ENCODE measurements at places on chromosomes 16 and 17.

GRCh38 chr17:60744355-60744966, 66.8 kb downstream of the BCAS3 start:
- DNase-seq = no peak

- no peak for DNase-seq
These were observed 170.0 kb downstream of the ENGASE start for GRCh38 chr17:79244665-79245064.

DNA sequence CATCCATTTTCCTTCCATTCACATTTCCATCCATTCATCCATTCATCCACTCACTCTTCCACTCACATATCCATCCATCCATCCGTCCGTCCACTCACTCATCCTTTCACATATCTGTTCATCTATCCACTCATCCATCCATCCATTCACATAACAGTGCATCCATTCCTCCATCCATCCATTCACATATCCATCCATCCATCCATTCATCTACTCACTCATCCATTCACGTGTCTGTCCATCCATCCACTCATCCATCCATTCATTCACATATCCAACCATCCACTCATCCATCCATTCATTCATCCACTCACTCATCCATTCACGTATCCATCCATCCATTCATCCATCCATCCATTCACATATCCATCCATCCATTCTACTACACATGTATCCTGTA, 42.6 kb downstream of the SCNN1G start:
- no peak for DNase-seq

DNA sequence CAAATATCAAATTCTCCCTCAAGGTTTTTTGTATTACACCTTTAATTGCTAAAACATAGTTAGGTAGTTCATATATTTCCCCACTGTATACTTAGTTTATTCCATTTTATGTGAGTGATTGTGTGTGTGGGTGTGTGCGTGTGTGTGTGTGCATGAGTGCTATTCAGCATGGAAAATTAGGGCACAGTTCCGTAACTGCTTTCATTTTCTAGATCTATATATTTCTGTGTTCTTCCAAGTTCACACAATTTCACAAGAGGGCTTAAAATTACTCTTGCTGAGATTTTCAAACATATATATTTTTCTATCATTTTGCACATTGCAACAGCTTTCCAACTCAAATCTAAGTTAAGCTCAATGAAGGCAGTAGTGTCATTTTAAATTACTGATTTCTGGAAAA, 782.9 kb upstream of the SOX9 start:
- no peak for DNase-seq

DNA sequence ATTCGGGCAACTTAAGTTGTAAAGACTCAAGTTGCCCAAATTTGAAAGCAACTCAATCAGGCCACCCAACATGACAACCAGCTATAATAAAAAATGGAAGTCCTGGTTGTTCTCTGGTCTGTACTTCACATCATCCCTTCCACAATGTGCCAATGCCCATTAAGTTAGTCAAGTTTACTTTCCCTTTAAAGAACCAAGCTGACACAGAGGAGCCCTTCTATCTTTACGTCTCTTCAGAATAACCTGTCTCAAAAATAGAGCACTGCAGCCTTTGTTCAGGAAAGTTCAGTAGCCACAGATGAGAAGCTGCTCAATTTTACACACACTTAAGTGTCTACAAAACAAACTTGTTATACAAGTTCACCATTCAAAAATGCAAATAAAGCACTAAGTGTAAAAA, 75.1 kb upstream of the C17orf78 start:
- DNase-seq = no peak

DNA sequence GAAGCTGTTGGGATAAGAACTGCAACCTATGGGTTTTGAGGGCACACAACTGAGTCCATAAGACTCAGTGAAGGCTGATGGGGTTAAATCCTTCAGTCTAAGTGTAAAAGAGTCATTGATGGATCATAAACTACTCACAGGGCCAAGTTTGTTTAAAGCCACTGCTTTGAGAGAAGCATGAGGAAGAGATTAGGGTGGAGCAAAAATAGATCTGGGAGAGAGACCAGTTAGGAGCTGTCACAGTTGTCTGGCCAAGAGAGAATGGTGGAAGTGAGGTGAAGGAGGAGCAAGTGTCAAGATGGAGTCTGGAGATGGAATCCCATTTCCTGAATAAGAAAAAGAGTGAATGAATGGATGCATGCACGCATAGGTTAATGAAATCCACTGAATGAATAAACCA, 379.1 kb upstream of the CDH11 start:
- no peak for DNase-seq

- DNase-seq = no peak
These were observed 34.5 kb downstream of the FAM222B start for GRCh38 chr17:28807925-28808634.

DNA sequence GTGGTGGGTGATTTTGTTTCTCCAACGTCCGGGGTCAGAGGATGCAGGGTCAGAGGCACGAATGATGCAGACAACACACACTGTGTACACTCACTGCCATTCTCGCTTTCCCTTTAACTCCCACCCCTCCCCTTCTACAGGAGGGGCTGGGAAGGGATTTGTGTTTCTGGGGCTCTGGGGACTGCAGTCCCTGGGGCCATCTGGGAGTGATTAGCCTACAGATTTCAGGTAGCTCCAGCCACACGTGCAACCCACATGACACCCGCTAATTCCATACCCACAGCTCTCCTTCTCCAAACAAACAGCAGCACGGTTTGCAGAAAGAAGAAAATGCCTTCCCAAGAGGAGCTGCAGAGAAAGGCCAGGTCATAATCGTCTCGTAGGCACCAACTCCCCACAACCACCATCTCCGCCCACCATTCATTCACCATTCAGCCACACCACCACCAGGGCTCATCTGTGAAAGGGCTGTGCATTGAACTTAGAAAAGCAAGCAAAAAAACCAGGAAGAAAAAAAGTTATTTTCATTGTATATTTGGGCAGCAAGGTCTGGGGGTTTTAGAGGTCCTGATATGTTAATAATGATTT, 9.4 kb upstream of the SOX9 start:
- no peak for DNase-seq

GRCh38 chr17:61495161-61495857, 43.1 kb downstream of the TBX4 start:
- no peak for DNase-seq

DNA sequence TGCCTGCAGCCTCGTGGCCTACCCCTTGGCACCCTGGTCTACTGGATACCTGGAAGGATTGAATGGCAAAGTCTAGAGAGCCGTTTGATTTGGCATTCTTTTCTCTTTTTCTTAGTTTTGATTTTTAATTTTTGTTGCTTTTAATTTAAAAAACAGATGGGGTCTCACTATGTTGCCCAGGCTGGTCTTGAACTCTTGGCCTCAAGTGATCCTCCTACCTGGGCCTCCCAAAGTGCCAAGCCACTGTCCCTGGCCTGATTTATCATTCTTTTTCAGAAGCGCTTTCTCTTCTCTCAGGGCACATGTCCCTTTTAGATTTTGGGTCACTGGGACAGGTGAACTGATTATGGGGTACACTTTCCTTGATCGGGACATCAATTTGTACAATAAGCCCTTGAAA, 10.8 kb downstream of the ZC3H18 start:
- no peak for DNase-seq

DNA sequence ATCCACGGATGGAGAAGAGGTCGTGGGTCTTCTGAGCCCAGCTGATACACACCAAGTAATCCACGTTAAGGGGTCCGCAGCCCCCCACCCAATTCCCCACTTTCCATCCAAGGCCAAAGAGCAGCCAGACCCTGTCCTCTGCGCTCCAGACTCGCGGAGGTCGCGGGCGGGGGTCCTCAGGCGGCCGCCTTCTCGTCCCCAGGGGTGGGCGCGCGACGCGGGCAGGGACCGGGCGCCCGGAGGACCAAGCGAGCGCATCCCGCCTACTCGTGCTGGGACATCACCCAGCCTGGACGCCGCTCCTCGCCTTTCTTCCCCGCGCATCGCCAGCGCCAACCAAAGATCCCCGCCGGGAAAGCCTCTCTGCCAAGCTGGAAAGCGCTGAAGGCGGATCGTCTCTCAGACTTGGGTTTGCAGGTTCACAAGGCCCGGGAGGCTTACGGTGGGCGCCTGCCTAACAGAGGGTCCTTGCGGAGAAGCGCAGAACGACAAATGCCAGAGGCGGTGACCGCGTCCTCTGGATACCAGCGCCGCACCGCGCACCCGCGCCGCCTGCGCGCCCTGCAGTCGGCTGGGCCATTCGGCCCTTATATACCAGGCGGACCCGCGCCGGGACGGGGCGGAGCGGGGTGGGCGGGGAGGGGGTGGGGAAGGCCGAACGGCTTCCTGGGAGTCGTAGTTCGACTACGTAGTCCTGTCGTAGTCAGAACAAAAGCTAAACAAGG, 471.6 kb downstream of the SOX9 start:
- DNase-seq = peak; percentile 52

- peak; percentile 52 for DNase-seq
These were observed 260.0 kb downstream of the HAPSTR1 start for GRCh38 chr16:9351440-9351839.

DNA sequence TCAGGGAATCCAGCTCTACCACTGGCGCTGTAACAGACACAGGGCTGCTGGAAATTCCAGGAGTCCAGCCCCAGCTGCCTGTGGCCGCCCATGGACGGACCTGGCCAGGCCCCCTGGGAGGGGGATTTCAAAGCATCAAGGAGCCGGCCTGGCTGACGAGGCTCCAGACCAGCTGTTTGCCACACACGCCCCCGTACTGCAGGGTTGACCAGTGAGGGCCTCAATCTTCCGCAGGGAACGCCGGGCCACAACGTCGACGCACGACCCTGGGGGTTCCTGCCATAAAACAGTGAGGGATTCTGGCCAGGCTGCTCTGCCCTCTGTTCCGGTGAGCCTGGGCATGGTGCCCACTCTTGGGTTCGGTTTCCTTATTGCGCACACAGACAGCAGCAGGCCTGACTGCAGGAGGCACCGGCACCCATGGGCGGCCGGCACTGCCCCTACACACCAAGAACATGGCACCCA, 3.7 kb downstream of the LMF1 start:
- DNase-seq = no peak

DNA sequence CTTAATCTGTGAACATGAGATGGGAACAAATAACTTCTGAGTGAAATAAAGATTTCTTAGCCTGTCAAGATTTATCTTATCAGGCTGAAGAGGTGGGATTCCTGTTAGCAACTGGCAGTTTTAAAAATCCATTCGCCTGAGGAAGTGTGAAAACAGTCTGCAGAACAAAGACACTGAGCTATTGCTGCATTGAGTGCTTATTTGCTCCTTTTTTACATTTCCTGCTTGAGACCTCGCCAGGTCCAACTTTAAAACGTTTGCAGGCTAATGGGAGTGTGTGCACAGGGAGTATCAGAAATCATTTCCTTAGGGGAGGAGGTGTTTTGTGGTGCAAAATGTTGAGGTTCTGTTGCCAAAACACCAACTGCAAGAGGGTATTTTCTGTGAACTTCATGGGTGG, 957.8 kb upstream of the RBFOX1 start:
- no peak for DNase-seq

GRCh38 chr17:40108970-40109824, 8.8 kb upstream of the NR1D1 start:
- no peak for DNase-seq
